ENCODE measurements at places on chromosomes 1 and 21. TPM values are rescaled to one million over a fixed set of nuclear protein-coding genes. Genes with fewer than 3 reads are reported as not detected.

DNA sequence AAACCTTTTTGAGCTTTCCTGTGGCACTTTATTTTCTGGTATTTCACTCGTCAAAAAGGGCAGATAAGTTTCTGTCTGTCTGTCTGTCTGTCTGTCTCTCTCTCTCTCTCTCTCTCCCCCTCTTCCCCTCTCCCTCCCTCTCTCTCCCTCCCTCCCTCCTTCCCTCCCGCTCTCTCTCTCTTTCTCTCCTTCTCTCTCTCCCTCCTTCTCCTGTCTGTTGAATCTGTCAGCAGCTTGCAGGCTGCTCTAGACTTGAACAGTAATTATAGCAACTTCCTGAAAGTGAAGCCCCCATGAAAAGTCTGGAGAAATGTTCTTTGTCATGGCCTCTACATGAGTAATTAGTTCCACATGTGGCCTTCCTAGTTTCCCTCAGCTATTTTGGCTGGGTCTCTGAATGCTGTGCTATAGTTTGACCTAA is 275.2 kb upstream of the C1orf105 start:
- no peak for ATAC-seq

DNA sequence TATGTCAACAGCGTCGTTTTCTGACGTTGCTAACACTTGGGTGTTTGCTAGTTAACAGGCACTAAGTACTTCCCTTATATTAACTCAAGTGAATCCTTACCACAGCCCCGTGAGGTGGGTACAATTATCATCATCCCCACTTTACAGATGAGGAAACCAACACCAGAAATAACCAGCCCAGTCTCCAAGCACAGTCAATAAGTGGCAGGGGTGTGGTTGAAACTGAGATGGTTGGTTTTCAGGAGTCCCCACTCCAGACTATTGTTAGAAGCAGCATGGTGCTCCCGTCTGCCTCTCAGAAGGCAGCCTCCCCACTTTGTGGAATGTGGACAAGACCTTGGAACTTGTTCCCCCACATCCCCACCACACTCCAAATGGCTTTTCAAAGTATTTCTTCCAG is 45.7 kb upstream of the ACOT11 start:
- ATAC-seq, result no peak

Gene ZBED6
- total RNA-seq, result 10.3 TPM

GRCh38 chr1:247110627-247111258 is 6.6 kb upstream of the ZNF669 start:
- ATAC-seq, result no peak

Gene RNU1-3
- total RNA-seq, result 3,553 TPM

DNA sequence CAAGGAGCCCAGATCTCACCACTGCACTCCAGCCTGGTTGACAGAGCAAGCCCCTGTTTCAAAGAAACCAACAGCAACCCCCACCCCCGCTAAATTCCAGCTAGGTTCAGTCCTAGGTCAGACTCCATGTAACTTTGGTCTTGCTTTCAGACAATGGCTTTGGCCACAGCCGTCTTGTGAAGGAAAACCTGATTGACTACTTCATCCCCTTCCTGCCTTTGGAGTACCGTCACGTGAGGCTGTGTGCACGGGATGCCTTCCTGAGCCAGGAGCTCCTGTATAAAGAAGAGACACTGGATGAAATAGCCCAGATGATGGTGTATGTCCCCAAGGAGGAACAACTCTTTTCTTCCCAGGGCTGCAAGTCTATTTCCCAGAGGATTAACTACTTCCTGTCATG is 12.9 kb downstream of the TOR3A start:
- ATAC-seq, result no peak

Gene GSTM4
- total RNA-seq, result 9.5 TPM

- ATAC-seq, result no peak
These were observed 92.9 kb downstream of the UBIAD1 start for GRCh38 chr1:11365744-11366387.

- no peak for ATAC-seq
These were observed 1372.9 kb upstream of the ADGRL2 start for GRCh38 chr1:80427881-80428280.

DNA sequence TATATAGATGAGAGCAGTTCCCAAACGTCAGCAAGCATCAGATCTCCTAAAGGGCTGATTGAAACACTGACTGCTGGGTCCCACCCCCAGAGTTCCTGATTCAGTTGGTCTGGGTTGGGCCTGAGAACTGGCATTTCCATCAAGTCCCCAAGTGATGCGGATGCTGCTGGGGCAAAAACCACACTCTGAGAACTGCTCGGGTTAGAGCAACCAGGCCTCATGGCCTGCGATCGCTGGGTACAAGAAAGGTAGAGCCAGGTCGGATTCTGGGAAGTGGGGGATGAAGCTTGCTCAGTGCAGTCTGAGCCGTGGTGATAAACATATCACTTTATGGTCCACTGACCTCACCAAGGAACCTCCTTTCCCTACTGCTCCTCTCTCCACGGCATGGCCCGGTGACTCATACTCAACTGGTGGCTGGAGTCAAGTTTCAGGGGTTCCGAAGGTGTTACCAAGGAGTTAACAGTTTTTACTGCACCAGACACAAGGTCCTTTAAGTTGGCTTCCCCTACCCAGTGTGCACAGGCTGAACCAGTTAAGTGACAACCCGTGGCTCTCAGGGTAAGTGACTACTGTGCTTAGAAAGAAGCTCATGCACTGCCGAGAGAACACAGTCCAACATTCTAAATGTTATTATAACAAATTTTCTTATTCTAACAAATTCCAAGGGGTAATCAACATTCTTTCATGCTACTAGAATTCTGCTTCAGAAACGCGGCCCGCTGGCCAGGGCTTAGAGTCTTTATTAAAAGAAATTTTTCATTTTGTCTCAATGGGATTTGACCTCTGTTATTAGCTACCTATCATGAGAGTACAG is 153.5 kb downstream of the TGFBR3 start:
- peak; percentile 85 for ATAC-seq

Gene TMEM269
- total RNA-seq, result 2.1 TPM

- no peak for ATAC-seq
These were observed 137.4 kb upstream of the VAMP3 start for GRCh38 chr1:7633506-7634245.

DNA sequence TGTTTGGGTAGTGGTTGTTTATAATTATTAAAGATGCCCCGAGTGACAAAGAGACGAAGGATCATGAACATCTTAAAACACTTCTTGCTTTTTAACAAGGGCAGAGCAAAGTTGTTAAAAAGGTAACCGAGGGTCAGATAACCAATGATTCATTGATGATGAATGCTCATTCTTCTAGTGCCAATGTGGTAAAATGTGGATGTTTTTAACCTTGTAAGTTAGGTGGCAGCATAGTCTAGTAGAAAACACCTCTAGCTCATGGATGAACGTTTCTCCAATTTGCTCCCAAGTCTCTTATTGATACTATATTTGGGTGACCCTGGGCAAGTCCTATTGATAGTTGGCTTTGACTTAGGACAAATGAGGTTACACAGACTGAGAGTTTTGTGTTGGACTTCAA is 167.9 kb downstream of the KIF26B start:
- no peak for ATAC-seq
